Activated CD4-positive, alpha-beta T cell treated with anti-CD3 and anti-CD28 coated beads, Interleukin-2, amount 50 U/mL, for 48 hours (primary cell): ENCODE measurements at places on chromosomes 5 and 9.

- DNase-seq: no peak
Observed at GRCh38 chr9:69718218-69718617, 41.6 kb downstream of the PTAR1 start.

DNA sequence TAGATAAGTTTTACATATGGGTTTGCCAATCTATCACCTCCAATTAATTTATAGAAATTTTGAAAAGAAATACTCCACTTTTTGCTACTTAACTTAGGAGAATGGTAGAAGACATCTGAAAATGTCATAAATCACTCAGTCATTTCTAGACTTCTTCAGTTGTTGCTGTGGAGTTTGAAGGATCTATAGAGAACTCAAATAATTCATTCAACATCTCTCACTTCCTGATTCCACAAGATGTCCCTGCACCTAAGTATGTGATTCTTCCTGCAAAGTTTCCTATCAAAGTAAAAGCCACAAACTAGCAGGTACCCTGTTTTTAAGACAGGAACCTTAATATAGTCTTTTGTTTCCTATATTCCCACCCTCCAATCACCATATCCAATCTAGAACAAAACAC lies 297.1 kb upstream of the ATP10B start:
- no peak for DNase-seq

DNA sequence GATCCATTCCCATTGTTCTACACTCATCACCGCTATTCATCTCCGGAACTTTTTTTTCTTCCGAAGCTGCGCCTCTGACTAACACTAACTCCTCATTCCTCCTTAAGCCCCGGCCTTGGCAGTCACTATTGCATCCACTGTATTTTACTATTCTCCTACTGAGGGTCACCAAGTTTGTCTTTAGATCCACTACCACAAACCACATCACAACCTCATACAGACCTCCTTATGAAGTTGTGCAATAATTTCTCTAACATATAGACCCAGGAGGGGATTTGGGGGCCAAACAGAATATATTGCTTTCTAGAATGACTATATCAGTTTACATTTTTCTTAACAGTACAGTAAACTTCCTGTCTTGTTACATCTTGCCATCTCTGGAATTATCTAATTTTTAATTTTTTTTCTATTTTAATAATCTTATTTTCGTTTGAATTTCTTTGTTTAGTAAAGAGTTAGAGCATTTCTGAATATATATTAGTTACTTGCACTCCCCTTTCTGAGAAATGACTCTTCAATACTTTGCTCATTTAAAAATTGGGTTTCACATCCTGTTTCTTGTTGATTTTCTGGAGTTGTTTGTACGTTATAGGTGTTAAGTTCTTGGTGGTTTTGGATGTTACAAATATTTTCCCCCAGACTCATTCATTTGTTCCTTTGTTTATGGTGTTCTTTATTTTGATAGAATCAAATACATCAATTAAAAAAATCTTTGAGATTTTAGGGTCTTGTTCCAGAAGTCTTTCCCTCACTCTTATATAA lies 37.1 kb downstream of the DMRT2 start:
- no peak for DNase-seq

- DNase-seq: no peak
Observed at GRCh38 chr5:16721151-16722096, 104.6 kb upstream of the RETREG1 start.

- DNase-seq: no peak
Observed at GRCh38 chr5:123844873-123845272, 332.9 kb downstream of the CSNK1G3 start.

DNA sequence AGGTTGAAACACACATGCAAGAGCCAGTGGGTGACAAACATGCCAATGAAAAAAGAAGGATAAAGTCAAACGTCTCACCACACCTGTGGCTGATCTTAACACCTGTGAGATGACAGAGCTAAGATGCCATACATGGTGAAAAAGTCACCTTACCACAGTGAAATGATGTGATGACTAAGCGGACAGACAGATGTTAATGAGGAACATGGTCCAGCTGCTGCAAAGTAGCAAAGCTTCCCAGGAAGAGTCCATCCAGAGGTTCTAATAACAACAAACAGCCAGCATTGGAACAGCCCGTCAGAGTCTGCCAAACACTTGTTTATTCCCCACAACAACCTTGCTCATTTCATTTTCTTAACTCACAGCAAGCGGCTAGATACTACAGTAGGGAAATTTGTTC lies 1.9 kb downstream of the KIAA1191 start:
- no peak for DNase-seq

DNA sequence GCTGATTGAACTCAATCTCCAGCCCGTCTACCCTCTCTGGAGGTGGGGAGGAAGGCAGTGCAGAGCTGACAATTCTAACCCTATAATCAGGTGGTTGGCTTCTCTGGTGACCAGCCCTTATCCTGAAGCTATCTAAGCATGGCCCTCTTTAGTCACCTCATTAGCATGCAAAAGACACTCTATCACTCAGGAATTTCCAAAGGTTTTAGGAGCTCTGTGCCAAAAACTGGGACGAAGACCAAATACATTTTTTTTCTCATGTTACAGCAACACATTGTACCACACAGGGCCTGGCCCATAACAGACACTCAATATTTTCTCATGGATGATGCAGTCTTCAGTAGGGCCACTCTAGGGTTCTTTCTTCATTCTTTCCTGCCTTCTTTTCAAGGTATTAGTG lies 118.8 kb upstream of the VLDLR start:
- DNase-seq: no peak

- no peak for DNase-seq
Observed at GRCh38 chr5:107395632-107396350, 274.9 kb downstream of the EFNA5 start.

DNA sequence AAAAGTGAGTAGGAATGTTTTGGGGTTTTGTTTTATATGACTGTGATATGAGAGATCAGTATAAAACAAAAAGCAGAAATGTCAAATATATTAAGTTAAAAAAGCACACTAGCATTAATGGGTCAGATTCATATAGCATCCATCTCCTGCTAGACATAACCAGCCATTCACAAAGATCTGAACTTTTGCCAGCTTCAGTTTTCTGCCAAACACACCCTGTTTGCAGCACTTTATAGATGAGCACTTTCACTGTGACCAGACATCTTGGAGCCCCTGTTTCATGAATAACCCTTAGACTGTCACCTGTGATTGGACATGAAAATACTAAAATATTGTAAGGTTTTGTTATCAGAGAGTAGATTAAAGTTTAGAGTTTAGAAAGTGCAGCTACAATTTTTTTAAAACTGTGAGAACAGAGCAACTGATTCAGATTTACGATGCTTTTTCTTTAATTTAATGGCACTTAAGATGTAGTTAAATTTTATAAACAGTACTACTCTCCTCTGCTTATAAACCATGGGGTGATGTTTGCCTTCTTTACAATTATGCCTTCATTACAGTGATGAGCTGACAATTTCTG lies 142.6 kb downstream of the KCTD16 start:
- no peak for DNase-seq

GRCh38 chr9:124012368-124013301 lies 1.1 kb downstream of the LHX2 start:
- DNase-seq: no peak

GRCh38 chr5:55276771-55277170 lies 30.7 kb downstream of the DHX29 start:
- DNase-seq: no peak

DNA sequence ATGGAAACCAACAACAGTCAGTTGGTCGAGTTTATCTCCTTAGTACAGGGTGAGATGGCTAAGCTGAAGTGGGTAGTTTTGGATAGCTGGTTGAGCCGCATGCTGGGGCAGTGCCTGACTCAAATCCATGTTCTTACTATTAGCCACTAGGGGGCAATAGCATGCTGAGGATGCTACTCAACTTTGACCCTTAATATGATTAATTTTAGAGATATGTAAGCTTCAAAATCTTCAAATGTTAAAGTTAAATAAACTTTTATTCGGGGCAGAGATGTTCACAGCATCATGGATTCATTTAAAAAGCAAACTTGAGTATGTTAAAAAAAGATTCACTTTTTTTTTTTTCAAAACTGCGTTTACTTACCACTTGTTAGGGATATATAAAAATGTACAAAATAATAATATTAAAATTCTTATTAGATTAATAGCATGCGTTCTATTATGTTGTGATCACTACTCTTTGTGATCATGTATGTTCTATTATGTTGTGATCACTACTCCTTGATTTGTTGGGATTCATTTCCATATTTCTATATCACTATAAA lies 57.0 kb downstream of the C9orf153 start:
- DNase-seq: peak; percentile 11

DNA sequence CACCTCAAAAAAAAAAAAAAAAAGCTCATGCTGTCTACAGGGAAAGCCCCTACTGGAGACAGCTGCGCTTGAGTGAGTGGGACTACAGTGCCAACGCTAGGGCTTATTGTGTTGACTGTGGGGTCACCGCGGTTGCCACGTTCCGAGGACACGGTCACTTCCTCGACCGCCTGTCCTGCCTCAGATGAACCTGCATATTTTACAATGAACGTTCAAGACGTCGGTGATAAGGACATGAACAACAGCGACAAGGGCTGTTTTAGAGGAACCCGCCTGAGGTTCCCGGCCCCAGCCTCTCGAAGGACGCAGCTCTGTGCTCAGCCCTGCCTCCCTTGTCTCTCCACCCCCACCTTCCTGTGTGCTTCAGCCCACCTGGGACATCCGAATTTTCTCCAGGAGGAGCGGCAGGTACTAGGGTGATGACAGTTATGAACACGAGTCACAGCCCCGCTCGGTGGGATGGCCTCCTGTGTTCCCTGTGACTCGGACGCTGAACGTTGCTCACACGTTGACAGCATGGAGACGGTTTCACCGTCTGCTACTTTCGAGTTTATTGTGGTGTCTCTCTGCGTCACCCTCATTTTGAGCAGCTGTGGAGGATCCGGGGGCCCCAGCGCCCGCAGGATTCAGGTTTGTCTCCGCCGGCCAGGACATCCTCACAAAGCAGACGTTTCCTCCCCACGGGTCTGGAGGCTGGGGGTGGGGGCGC lies 11.3 kb upstream of the DIPK1B start:
- DNase-seq: peak; percentile 82

DNA sequence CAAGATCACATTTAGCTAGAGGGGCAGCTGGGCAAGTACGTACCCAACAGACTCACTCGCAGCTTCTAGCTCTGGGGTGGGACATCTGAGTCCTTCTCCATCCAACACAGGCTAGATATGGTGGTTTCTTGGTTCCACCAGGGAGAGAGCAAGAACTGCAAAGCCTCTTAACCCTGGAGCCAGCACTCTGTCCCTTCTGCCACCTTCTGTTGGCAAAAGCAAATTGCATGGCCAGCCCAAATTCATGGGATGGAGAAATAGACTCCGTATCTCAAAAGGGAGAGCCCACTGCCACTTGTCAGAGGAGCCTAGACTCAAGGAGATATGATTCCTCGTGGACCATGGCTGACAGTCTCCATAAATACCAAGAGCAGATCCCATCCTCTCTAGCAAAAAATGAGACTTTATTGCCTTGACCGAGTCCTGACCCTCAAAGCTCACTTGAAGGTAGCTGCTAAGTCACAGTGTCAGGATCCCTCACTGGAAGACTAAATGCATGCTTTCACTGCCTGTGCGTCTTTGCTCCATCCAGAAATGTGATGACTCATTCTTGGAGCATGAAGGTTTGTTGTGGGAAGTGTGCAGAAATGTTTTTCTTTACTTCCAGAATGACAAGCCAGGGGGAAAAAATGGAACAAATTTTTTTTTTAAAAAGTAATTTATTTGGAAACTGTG lies 28.8 kb upstream of the ROR2 start:
- DNase-seq: no peak
